Activated CD8-positive, alpha-beta memory T cell treated with anti-CD3 and anti-CD28 coated beads, Interleukin-2, amount 10 ng/mL, durations not matched to agents 7 days and 5 days (primary cell): ENCODE measurements at places on chromosomes 7 and 10. TPM values are rescaled to one million over a fixed set of nuclear protein-coding genes. Genes with fewer than 3 reads are reported as not detected.
A peak's percentile ranks its signal among the peaks of the same experiment; 100 is the strongest.

Gene ANXA8
- 0.23 TPM for total RNA-seq

Gene ANKRD30A
- total RNA-seq = not detected

Gene KCNIP2
- total RNA-seq = 2.3 TPM

Gene TAS2R4
- 0.82 TPM for total RNA-seq

Gene EPO
- not detected for total RNA-seq

Gene GNAT3
- total RNA-seq = not detected

DNA sequence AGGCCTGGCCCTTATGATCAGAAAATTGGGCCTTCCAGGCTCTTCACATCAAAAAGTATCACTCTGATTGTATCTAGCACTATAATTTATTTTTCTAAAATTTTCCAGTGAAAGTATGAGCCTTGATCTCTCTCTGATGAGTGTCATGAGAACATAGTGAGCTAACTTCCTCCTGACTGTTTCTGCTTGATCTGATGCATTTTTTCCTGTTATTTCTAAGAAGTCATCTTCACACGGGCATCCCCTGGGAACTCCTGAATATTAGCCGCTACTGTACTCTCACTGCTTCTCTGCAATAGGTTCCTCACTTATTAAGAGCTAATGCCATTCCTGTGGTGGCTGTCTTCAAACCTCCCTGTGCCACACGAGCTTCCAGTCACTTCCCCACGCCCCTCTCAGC lies 63.1 kb upstream of the ZPBP start:
- DNase-seq = no peak

DNA sequence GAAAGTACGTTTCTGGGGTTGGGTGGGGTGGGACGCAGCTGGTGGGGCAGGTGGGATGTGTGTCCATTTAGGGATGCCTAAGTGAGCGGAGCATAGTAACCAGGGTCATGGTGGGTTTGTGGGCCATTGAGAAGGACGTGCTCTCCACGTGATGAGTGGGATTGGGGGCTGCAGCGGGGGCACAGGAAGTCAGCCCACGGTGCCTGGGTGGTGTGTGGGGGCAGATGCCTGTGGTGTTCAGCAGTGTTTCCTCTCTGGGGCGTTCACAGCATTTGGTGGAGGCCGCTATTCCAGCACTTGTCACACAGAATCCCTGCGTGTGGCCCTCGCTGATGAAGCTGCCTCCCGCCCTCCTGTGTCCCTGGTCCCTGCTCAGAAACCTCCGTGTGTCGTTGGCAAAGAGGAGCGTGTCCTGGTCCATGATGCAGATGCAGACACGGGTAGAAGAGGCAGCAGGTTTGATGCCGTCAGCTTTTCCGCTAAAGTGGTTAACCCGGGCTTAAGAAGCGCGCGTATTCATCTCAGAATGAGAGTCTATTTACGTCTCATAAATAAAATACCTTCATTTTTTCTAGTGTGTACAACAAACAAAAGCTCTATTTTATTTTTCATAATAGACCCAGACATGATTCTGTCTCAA lies 274.2 kb downstream of the ADARB2 start:
- no peak for DNase-seq

DNA sequence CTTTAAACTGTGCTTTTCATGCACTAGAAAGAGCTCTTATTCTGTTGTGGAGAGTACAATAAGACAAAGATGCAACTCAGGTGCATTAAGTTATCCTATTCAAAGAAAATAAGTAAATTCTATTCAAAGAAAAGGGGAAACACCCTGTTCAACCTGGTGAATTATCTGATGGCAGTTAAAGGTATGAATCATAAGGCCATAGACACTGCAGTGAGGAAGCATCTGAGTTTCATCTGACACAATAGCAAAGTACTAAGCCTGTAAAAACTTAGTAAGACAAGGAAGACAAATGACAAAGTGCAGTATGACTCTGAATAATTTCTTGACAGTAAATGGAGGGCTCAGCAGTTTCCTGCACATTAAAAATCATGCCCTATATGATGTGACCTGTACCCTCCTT lies 91.0 kb upstream of the LRRTM3 start:
- no peak for DNase-seq

DNA sequence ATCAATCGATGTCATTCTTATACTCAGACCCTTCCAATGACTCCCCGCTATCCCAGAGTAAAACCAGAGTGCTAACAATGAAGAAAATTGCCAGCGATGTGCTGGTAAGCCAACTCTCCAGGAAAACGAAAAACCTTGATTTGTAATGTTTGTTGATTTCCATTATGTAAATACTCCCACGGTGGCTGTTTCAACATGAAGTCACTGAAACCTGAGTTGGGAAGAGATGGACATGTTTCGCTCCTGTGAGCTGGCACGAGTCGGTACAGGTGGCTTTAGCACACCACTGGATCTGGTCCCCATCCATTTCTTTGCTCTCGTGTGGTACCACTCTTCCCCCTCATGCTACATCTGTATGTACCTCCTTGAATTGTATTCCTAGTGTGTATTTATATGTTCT lies 52.9 kb downstream of the AP3M1 start:
- DNase-seq = no peak

DNA sequence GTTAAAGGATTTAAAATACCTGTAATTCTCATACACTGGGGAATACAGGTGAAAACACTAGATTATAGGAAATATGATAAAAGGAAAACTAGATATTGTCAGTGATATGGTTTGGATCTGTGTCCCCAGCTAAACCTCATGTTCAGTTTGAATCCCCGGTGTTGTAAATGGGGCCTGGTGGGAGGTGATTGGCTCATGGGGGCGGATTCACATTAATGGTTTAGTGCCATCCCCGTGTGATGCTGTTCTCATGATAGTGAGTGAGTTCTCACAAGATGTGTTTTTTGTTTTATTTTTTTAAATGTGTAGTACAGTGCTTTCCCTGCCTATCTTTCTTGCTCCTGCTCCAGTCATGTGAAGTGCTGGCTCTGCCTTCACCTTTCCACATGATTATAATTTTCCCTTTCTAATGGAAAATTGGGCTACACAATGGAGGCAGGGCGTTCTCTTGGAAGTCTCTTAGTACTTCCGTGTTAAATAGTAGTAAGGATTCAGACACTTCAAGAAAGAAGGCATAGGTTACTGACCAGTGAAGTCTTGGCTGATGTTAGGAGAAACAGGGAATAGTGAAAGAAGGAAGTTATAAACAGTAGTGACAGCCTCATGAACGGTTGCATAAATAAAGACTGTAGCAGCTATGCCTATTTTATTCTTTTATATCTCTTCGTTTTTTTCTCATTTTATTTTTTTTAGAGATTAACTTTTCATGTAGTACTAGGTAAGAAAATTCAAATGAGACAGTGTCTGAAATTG lies 386.4 kb downstream of the SUGCT start:
- no peak for DNase-seq

- DNase-seq = no peak
Measured at GRCh38 chr7:113199841-113200240, 81.5 kb upstream of the SMIM30 start.

- DNase-seq = no peak
Measured at GRCh38 chr10:103428989-103429643, 23.1 kb downstream of the CALHM2 start.

DNA sequence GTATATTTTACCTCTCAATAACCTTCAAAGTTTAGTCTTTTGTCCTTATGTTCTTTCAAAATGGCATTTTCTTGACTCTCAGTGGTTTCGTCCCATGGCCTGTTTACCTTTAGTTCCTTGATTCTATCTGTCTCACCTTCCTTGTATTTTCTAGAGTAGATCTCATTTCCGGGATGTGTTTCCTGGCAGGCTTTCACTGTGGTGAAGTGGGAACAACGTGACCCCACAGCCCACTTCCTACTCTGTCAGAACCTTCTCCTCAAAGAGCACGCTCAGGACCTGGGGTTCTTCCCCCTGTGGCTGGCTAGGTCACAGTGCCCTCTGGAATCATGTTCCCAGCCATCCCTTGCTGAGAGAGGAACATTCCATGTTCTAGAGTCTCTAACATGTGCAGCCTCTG lies 129.9 kb upstream of the ZNF32 start:
- no peak for DNase-seq

GRCh38 chr10:71725249-71725648 lies 5.7 kb upstream of the C10orf105 start:
- no peak for DNase-seq

- no peak for DNase-seq
Measured at GRCh38 chr7:42986213-42986612, 54.0 kb downstream of the MRPL32 start.

DNA sequence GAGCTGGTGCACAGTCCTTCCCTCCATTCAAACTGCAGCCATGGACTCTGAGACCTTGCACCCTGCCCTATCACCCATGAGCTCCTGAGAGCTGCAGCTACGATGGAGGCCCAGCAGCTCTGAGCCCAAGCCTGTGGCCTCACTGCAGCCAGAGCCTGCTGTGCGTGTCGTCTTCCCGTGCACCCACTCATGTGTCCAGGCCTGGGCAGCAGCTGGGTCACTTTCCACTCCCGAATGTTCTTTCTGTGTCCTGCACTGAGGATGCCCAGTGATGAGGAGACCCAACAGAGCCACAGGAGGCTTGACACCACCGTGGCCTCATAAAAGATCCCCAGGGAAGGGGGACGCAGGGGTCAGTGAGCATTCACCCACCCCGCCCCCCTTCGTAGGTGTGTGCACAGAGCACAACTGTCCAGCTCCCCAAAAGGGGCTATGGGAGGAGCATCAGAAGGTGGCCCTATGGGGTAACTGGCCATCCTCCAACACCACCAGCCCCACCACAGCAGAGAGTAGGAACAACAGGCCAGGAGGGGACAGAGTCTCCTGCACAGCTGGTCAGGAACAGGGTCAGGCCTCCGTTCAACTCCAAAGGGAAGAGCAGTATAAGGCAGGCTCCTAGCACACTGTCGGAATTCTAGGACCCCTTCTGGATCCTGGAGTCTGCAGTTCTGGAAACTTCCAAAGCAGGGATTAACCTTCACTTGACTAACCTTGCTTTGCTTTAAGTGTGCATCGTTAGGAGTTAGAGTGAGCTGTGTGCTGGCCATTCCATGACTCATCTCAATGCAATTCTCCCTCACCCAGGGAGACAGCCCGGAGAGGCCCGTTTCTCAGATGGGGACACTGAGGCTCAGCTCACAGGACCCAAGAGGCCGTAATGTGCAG lies 52.6 kb downstream of the RASGEF1A start:
- no peak for DNase-seq

DNA sequence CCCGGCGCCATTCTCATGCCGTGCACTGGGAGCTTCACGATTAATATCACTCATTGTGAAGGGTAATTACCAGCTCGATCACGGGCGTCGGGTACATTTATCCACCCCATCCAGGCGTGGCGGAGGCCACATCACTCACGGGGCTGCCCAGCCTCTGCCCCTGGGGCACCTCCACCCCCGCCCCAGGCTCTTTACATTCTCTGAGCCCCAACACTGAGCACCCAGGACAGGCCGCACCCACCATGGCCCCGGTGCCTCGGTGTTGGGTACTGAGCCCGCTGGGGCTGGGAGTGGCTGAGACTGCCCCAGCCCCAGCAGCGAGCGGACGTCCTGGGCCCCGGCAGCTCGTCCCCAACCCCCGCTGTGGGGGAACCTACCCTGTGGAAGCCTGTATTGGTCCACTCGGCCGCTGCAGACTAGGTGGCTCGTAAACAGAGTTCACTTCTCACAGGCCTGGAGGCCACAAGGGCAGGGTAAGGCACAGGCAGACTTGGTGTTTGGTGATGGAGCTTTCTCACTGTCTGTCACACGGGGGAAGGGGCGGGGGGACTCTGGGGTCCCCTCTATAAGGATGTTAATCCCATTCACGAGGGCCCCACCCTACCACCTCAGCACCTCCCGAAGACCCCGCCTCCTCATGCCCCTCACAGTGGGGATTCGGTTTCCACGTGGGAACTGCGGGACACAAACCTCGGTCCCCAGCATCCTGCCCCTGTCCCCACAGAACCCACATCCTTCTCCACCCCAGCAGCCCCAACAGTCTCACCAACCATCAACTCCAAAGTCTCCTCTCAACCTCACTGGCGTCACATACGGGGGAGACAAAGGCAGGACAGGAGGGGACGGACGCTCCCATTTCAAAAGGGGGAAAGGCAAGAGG lies 184.1 kb downstream of the ELFN1 start:
- DNase-seq = peak; percentile 51

GRCh38 chr7:27031289-27032172 lies 64.3 kb downstream of the HOXA1 start:
- DNase-seq = no peak

DNA sequence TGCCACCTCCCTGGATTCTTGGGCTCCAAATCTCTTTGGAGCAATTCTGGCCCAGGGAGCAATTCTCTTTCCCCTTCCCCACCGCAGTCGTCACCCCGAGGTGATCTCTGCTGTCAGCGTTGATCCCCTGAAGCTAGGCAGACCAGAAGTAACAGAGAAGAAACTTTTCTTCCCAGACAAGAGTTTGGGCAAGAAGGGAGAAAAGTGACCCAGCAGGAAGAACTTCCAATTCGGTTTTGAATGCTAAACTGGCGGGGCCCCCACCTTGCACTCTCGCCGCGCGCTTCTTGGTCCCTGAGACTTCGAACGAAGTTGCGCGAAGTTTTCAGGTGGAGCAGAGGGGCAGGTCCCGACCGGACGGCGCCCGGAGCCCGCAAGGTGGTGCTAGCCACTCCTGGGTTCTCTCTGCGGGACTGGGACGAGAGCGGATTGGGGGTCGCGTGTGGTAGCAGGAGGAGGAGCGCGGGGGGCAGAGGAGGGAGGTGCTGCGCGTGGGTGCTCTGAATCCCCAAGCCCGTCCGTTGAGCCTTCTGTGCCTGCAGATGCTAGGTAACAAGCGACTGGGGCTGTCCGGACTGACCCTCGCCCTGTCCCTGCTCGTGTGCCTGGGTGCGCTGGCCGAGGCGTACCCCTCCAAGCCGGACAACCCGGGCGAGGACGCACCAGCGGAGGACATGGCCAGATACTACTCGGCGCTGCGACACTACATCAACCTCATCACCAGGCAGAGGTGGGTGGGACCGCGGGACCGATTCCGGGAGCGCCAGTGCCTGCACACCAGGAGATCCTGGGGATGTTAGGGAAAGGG lies 913 bp downstream of the NPY start:
- DNase-seq = no peak

DNA sequence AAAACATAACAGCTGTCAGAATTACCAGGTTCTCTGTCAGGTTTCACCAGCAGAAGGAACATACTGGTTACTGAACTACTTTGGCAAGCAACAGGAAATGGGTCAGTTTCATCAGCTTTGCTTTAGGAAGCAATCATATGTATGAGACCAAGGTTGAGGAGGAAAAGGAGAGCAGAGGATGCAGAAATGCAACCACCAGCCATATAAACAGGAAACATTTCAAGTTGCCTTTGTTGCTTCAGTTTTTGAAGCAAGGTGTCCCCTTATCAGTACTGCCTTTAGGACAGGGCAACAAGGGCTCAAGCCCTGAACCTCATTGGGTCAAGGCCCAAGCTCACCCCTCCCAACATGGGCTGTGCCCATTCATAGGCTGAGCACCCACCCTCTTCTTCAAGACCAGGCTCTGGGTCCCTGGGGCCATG lies 10.2 kb downstream of the HIPK2 start:
- no peak for DNase-seq

- DNase-seq = no peak
Measured at GRCh38 chr7:90187507-90188050, 24.0 kb upstream of the STEAP2 start.

GRCh38 chr7:124376111-124376510 lies 343.2 kb upstream of the TMEM229A start:
- no peak for DNase-seq

GRCh38 chr10:130422366-130423324 lies 286.5 kb downstream of the GLRX3 start:
- no peak for DNase-seq

- no peak for DNase-seq
Measured at GRCh38 chr7:157611341-157611740, 274.5 kb downstream of the DNAJB6 start.
